ENCODE measurements at places on chromosomes 4 and X. TPM values are rescaled to one million over a fixed set of nuclear protein-coding genes. Genes with fewer than 3 reads are reported as not detected.

Gene GUCY1A1
- total RNA-seq: 7.5 TPM

Gene PNMA5
- total RNA-seq: not detected

DNA sequence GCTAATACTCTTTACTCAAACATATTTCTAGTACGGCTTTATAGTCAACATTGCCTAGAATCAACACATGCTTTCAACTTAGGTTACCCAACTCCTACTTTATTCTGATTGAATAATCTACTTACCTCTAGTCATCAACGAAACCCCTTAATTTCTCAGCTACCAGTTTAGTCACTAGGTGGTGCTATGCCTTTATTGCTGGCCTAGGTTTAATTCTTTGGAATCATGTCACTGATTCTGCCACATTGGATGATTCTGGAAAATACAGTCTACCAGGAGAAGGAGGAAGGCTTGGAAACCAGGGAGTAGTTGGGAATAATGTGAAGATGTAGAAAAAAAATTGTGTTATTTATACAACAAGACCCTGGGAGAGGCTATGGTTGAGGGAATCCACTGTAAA lies 167.7 kb downstream of the DCAF12L2 start:
- peak; percentile 1 for DNase-seq
- H3K36me3 ChIP-seq: no peaks in the 10 kb centered on the region
- no peak overlapping the region for H3K4me3 ChIP-seq
- H3K4me1 ChIP-seq: no peaks in the 10 kb centered on the region
- H3K27ac ChIP-seq: no peak overlapping the region

- no peaks in the 10 kb centered on the region for H3K4me1 ChIP-seq
- no peak overlapping the region for H3K27ac ChIP-seq
- peak; percentile 30 for DNase-seq
- H3K36me3 ChIP-seq: no peaks in the 10 kb centered on the region
- H3K4me3 ChIP-seq: no peak overlapping the region
Measured at GRCh38 chr4:145298885-145299284, 118.5 kb upstream of the OTUD4 start.

DNA sequence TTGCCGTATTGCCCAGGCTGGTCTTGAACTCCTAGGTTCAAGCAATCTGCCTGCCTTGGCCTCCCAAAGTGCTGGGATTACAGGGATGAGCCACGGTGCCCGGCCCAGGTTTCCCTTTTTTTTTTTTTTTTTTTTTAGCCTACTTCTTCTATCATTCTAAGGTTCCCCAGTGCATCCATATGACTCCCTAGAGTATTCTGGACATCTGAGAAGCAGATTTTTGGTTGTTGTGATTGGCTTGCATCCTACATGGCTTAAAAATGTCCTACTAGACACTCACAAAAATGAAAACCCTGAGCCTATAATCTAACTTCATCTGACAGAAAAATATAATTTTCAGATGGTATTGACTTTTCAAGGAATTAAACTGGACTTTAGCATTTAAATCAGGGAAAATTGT lies 41.7 kb downstream of the SMIM14 start:
- no peak overlapping the region for H3K4me3 ChIP-seq
- no peaks in the 10 kb centered on the region for H3K4me1 ChIP-seq

- no peak overlapping the region for H3K4me3 ChIP-seq
- H3K27ac ChIP-seq: no peak overlapping the region
- H3K4me1 ChIP-seq: no peaks in the 10 kb centered on the region
- DNase-seq: no peak
- H3K27me3 ChIP-seq: no peaks in the 10 kb centered on the region
Measured at GRCh38 chr4:87444741-87445140, 22.4 kb downstream of the NUDT9 start.

GRCh38 chr4:4281787-4282186 lies 8.2 kb downstream of the LYAR start:
- no peaks in the 10 kb centered on the region for H3K27me3 ChIP-seq
- H3K36me3 ChIP-seq: peaks cover 16% of the 10 kb centered on the region
- DNase-seq: no peak
- no peak overlapping the region for H3K4me3 ChIP-seq

DNA sequence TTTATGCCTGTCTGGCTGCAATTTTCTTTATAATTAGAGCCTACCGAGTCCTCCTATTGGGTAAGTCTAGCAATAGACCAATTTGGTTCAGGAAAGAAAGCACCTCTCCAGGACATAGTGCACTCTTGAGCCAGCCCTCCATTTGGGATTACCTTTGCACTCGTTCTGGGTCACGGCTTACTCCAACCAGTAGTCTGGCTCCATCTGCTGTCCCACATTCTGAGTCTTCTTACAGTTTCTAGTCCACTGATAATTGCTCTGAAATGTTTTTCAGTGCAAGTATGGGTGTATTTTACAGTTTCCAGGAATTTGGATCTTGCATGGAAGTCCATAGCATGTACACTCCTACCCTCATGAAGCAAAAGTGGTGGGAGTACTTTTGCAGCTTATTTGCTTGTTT lies 34.8 kb upstream of the USP51 start:
- H3K27me3 ChIP-seq: no peaks in the 10 kb centered on the region
- peaks cover 3% of the 10 kb centered on the region for H3K4me1 ChIP-seq
- no peak overlapping the region for H3K4me3 ChIP-seq

Measured in endothelial cell of umbilical vein (primary cell).